ENCODE measurements at places on chromosomes 5 and 9.
A peak's percentile ranks its signal among the peaks of the same experiment; 100 is the strongest.

DNA sequence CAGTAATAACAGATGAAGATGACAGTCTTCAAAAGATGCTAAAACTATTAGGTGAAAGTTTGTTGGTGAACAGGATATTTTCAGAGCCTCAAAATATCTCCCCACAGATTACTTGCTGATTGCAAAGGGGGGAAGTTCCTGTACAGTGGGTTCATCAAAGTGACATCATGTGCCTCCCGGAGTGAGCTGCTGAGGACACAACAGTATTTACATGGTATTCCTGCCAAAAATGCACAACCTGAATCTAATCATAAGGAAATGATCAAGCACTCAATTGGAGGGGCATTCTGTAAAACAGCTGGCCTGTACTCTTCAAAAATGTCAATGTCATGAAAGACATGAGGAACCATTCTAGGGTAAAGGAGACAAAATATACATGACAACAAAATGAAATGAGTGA, 18.9 kb upstream of the GLIS3 start:
- no peak for DNase-seq

DNA sequence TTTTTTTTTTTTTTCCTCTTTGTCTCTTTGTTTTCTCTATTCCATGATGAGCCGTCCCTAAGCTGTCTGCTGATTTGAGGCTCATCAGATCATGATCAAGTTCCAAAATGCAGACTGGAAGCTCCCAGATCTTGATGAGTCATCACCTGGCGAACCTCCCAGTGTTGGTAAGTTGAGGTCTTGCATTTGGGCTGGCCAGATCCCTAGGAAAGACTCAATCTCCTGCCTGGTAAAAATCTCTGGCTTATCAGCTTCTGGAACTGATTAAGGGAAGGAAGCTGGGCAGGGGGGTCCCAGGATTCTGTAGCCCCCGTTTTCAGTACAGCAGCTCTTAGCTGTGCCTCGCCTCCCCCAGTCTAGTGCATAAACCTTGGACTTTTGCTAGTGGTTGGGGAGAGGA, 69.0 kb downstream of the TSPAN17 start:
- DNase-seq = peak; percentile 86

GRCh38 chr9:110933350-110934001, 104.8 kb downstream of the LPAR1 start:
- DNase-seq = peak; percentile 23

- DNase-seq = peak; percentile 6
Measured at GRCh38 chr5:92653730-92654461, 927.1 kb downstream of the NR2F1-AS1 start.

DNA sequence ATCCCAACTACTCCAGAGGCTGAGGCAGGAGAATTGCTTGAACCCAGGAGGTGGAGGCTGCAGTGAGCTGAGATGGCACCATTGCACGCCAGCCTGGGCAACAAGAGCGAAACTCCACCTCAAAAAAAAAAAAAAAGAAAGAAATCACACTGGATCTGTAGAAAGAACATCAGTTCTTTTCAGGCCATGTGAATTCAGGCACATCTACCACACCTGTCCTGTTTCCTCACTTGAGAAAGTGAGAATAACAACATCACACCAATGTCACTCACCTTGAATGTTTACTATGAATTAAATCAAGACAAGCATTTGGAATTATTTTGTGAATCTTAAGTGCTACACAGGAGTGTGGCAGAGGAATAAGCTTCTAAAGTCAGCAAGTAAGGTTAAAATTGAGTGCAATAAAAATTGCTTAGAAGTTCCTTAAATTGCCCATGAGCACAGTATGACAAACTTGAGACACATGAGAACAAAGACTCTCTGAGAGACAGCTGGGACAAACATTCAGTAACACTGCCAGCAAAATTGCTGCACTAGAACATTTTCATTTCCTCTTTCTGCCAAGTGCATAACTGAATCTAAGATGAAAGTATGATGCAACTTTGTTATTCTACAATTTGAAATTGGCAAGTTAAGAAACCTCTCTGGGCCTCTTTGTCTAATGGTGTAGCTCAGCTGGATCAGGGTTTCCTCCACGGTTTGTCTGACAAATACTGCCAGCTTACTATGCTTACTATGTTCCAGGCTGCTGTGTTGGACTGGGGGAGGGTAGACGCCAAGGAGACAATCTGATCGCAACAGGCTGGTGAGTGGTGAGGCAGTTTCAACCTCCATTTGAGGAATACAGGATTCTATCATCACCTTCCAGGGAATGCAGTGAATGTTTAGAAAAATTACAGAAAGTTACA, 1.9 kb upstream of the RIC1 start:
- peak; percentile 90 for DNase-seq

DNA sequence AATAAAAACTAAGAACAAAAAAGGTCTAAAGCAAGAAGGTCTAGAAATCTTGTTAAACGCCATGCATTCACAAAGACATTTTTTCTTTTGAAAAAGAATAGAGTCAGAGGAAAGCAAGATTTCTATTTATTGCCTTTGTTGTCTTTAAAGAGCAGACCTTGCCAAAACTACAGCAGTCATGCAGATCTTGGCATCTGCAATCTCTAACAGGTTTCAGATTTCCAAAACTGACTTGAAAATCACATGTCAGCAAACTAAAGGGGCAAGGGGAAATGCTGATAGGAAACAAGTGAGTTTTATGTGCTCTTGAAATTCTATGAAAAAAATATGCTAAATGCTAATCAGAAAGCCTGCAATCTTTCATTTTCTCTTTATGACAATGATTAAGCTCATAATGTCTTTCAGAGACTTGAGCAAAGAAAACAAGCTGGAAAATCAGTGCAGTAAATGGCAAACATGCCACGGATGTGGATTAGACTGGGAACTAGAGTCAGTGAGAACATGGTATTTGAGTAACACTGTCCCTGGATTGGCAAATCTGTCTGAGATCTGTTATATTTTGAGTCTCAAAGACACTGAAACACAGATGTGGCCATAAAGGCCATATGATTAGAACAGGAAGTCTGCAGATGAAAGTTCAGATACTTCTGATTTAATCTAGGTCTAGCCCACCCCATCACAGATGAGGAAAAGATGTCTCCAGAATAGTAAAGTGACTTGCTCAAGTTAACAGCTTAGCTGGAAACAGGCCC, 361.4 kb upstream of the RPS23 start:
- peak; percentile 20 for DNase-seq

GRCh38 chr5:88836195-88836838, 46.7 kb downstream of the MEF2C start:
- DNase-seq = no peak

DNA sequence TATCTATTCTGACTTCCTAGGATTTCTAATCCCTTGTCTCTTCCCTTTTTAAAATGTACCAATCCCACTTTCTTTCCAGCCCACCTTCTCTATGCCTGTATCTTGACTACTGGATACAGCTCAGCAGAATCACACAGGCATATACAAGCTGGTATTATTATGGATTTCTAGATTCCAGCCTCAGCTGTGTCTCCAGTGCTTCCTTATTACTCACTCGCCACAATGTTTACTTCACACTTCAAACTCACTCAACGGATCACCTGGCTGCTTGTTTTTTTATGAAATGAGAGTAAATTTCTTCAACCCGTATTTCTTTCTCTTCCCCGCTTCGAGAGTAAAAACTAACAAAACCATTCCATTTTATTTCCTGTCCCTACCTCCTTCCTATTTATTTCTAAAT, 38.8 kb downstream of the CWC27 start:
- DNase-seq = peak; percentile 86

- no peak for DNase-seq
Measured at GRCh38 chr5:127019928-127020327, 10.4 kb downstream of the MARCHF3 start.

- DNase-seq = no peak
Measured at GRCh38 chr5:166377756-166378155, 1913.7 kb upstream of the WWC1 start.

- no peak for DNase-seq
Measured at GRCh38 chr9:89543111-89543510, 45.2 kb upstream of the SEMA4D start.

DNA sequence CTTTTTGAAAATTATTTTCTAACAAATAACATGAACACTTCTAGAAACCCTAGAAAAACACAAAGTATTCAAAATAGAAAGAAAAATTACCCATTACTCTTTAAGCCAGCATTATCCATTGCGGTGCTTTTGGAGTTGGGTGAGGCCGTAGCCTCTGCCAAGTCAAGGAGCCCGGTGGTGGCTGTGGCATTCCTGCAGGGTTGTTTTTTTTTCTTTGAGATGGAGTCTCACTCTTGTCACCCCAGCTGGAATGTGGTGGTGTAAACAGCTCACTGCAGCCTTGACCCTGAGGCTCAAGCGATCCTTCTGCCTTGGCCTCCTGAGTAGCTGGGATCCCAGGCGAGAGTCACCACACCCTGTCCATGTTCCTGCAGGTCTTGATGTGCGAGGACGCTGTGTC, 8.2 kb upstream of the AHRR start:
- DNase-seq = no peak

DNA sequence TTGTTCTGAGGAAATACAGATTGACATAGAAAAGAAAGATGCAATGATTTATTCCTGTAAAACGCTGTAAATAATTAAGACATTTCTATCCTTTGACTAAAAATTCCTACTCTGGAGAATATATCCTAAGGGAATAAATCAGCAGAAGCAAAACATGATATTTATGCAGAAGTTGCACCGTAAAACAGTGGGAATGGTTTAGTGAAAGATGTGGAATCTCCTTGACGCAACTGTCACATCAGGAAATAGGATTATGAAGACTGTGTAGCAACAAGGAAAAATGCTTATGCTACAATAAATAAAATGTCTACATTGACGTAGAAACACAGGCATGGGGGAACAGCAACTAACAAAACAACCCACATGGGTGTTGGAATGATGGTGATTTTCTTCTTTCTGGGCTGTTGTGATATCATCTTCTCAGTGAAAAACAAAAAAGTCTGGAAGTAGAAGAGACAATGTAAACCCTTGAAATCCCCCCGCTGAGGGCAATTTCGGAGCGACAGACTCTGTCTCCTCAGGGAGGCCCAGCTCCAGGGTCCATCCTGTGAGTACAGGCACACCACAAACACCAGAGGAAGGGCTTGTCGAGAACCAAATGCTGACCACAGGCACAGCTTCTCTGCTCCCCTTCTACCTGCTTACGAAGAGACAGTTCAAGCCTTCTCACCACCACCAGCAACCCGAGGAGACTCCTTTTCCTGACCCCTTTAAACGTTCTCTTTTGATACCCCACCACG, 25.2 kb downstream of the COL23A1 start:
- no peak for DNase-seq

GRCh38 chr9:135146766-135147473, 59.5 kb downstream of the OLFM1 start:
- DNase-seq = no peak

GRCh38 chr5:40734986-40735385, 20.8 kb downstream of the TTC33 start:
- DNase-seq = peak; percentile 58

DNA sequence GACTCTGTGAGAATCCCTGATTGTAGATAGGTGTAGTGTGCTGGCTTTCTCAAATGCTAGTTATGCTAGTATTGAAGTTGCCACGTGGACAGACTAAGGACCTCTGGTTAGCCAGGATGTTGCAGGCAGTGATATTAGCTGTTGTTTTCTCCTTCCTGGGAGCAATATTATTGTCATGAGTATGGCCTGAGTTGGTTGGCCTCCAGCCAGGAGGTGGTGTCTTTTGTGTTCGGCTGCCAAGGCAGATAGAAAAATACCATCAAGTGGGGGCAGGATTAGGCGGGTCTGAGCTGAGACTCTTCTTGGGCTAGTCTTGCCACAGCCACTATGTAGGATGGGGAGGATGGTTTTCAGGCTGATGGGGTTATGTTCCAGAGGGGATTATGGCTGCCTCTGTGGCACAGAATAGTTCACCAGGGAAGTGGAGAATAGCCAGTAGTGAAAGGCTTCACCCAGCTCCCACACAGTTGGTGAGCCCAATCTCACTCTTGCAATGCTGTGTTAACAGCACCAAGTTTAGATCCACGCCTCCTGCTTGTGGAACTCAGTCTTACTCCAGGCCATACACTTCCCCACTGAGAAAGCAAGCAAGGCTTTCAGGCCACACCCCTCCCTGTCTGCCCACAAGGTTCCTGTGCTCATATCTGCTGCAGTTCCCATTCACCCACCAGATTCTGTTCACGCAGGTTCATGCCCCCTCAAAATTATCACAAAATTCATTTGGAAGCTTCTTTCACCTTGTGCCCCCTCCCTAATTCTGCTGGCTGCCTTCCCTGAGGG, 31.2 kb downstream of the GHR start:
- DNase-seq = no peak

DNA sequence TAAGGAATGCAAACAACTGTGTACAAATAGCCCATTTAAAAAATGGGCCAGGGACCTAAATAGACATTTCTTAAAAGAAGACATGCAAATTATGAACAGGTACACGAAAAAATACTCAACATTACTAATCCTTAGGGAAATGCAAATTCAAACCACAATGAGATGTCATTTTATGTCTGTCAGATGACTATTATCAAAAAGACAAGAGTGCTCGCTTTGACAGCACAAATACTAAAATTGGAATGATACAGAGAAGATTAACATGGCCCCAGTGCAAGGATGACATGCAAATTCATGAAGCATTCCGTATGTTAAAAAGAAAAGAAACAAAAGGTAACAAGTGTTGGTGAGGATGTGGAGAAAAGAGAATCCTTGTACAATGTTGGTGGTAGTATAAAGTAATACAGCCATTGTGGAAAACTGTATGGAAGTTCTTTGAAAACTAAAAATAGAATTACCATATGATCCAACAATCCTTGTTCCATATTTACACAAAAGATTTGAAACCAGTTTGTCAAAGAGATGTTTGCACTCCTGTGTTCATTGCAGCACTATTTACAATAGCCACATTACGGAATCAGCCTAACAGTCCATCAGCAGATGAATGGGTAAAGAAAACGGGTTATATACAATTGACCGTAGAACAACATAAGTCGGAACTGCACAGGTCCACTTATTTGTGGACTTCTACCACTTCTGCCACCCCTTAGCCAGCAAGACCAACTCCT, 47.2 kb upstream of the PCAT7 start:
- no peak for DNase-seq

DNA sequence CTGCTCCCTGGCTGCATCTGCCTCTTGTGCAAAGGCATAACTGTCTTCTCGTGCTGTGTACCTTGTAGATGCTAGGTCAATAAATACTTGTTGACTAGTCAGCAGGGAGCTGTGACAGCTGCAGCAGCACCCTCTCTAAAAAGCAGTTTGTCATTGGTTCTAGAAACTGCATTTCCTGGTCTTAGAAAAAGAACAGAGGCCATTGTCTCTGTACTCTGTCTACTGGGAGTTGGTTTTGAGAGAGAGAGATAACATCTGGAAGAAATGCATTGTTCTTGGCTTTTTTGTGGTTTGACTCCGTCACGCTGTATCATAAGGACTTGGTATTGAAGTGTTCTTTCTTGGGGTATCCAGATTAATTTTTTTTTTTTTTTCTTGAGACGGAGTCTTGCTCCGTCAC, 32.3 kb downstream of the SH3GLB2 start:
- DNase-seq = no peak

GRCh38 chr5:59629561-59629960, 264.0 kb downstream of the PDE4D start:
- DNase-seq = no peak

- no peak for DNase-seq
Measured at GRCh38 chr9:114930056-114930812, at the start of gene TNFSF8. TNFSF8 (minus strand) TSS chr9:114930591; CDS start chr9:114930303, 288 bp downstream.

GRCh38 chr9:129208207-129209032, 30.4 kb upstream of the IER5L start:
- DNase-seq = no peak
